Esophagus squamous epithelium (tissue), 5 donors: ENCODE measurements at places on chromosomes 3 and 15.

GRCh38 chr15:100101426-100102089 lies 240.2 kb downstream of the ADAMTS17 start:
- no peaks in the 10 kb centered on the region for H3K36me3 ChIP-seq
- no peaks in the 10 kb centered on the region for H3K4me1 ChIP-seq
- H3K27ac ChIP-seq: no peak overlapping the region
- no peak overlapping the region for H3K4me3 ChIP-seq
- H3K27me3 ChIP-seq: no peaks in the 10 kb centered on the region

DNA sequence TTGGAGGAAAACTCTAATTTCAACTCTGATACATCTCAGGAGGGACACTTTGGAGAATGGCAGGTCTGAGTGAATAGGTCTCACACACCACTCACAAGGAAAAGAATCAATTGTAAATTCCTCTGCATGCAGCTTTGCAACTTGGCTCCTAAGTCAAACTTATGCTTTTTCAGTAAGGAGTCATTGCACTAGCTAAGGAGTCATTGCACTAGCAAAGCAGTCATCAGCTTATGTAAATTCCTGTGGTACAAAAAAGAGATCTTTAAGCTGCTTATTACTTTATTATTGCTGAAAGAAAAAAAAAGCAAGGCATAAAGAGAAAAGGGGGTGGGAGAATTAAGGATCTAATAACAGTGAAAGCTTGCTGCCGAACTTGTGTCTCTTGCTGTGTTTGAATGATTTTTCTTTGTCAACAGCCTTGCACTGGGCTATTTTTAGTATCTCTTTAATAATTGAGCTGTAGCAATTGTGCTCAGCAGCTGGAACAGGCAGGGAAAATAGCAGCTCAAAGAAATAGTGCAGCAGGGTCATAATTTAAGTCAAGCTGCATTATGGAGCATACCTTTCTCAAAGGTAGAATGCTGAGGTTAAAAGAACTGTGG lies 154.3 kb upstream of the ARPP21 start:
- no peak overlapping the region for H3K27ac ChIP-seq
- H3K4me1 ChIP-seq: no peaks in the 10 kb centered on the region
- no peak for DNase-seq
- H3K4me3 ChIP-seq: no peak overlapping the region

DNA sequence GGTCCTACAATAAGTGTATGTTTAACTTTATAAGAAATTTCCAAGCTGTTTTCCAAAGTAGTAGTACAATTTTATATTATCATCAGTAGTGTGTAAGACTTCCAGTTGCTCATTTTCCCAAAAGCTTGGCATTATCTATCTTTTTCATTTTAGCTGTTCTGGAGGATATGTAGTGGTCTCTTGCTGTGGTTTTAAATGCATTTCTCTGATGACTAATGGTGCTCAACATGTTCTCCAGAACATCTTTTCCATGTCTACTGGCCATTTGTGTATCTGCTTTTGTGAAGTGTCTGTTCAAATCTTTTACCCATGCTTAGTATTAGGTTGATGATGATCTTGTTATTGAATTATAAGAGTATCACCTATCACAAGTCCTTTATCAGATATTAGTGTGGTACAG lies 13.3 kb downstream of the BCL2A1 start:
- no peaks in the 10 kb centered on the region for H3K4me1 ChIP-seq
- H3K27me3 ChIP-seq: no peaks in the 10 kb centered on the region
- no peak overlapping the region for H3K4me3 ChIP-seq
- DNase-seq: no peak

DNA sequence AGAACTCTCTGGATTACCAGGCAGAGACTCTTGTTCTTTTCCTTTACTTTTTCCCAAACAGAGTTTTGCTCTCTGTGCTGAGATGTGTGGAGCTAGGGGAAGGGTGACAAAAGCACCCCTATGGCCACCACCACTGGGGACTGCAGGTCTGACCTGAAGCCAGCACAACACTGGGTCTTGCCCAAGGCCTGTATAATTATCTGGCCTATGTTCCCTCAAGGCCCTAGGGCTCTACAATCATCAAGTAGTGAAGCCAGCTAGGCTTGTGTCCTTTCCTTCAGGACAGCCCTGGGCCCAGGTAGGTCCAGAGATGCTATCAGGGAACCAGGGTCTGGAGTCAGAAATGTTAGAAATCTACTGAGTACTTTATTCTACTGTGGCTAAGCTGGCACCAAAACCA lies 28.4 kb downstream of the MYO1E start:
- no peaks in the 10 kb centered on the region for H3K36me3 ChIP-seq
- no peak overlapping the region for H3K4me3 ChIP-seq
- no peak overlapping the region for H3K27ac ChIP-seq
- peaks cover 23% of the 10 kb centered on the region for H3K4me1 ChIP-seq
- H3K27me3 ChIP-seq: no peaks in the 10 kb centered on the region

DNA sequence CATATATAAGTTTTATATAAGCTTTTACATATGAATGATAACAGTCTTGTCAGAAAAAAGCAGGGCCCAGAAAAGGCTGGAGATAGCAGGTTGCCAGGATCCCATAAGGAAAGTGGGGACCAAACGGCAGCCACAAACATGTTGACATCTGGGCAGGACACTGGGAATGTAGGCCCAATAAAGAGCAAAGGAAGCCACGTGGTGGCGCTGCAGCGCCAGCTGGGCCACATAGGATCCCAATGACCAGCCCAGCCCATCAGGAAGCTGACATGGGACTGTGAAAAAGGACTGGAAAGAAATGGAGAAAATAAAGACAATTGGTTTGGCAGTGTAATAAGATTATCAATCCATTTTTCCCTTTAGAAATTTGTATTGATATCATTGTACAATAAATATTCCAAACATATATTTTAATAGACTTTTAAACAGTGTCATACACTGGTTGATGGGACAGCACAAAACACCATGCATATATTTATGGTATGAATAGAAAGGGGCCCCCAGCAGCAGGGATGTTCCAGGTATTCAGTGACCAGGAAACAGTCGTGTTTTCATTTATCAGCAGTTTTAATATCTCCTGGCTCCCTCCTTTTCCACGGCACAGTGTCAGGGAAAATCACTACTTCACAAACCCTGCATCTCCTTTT lies 89.0 kb upstream of the STRIT1 start:
- H3K27ac ChIP-seq: no peak overlapping the region
- DNase-seq: no peak
- H3K36me3 ChIP-seq: no peaks in the 10 kb centered on the region

DNA sequence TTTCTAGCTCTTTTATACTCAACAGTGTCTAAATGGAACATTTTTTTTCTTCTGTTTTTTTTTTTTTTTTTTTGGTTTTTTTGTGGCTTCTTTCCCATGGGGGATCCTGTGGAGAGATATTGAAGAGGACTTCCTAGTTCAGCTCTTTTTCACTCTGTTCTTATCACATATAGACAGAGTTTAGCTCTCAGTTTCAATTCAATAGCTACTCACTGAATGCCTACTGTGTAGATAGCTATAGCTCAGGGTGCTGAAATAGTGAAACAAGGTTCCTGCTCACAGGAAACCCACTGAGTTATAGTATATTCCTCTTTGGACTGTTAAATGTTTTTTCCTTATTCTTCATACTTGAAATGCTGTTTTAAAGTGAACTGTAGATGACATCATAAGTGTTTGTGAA lies 918.8 kb downstream of the CADM2 start:
- H3K27me3 ChIP-seq: no peaks in the 10 kb centered on the region
- DNase-seq: no peak
- no peak overlapping the region for H3K4me3 ChIP-seq
- H3K4me1 ChIP-seq: no peaks in the 10 kb centered on the region
- H3K36me3 ChIP-seq: no peaks in the 10 kb centered on the region

DNA sequence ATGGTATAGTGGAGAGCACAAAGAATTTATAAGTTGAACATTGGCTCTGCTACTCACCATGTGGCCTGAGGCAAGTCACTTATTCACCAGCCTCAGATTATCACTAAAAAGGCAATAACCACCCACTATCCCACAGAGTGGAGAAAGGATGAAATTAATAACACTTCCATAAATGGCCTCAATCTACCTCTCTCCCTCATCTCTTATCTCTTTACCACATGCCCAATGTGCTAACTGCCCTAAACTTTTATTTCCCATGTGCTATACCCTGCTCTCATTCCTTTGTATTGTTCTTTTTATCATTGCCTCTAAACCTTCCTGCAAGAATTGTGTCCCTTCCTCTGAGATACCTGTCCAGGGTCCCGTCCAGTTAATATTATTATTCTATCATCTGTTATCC lies 26.0 kb downstream of the SLC12A6 start:
- H3K36me3 ChIP-seq: no peaks in the 10 kb centered on the region
- H3K27ac ChIP-seq: no peak overlapping the region
- H3K4me3 ChIP-seq: no peak overlapping the region
- DNase-seq: no peak
- peaks cover 23% of the 10 kb centered on the region for H3K4me1 ChIP-seq

- no peak overlapping the region for H3K27ac ChIP-seq
- no peak for DNase-seq
- H3K36me3 ChIP-seq: no peaks in the 10 kb centered on the region
Observed at GRCh38 chr15:51193526-51193925, 98.8 kb upstream of the TNFAIP8L3 start.

DNA sequence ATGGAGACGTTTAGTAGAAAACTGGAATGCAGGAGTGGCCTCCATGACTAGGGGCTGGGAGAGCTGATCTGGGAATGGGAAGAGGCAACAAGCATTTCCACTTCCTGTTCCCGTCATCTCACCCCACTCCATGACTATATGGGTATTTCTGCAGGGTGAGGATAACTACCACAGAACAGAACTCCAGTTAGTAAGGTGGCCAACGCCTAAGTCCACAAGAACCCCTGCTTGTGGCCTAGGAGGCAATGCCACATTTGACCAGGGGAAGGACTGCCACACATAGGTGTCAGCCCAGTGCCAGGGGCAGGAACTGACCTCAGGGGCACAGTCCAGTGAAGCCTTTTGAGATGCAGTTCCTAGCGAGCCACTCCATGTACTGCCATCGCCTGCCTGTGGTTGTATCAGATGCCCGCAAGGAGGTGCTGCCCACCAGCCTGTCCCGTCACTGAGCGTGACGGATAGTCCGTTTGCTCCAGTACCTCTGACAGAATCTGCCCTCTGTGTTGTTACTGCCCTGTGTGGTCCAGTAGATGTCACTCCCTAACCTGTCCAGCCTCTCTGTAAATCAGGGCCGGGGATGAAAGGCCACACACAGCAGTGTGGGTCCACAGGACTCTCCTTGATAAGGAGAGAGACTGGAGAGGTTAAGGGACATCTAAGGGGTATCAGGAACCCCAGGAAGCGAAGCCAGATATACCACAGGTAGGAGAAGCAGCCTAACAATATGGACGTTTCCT lies 3.5 kb upstream of the MTFMT start:
- DNase-seq: no peak
- no peaks in the 10 kb centered on the region for H3K27me3 ChIP-seq
- H3K27ac ChIP-seq: no peak overlapping the region

DNA sequence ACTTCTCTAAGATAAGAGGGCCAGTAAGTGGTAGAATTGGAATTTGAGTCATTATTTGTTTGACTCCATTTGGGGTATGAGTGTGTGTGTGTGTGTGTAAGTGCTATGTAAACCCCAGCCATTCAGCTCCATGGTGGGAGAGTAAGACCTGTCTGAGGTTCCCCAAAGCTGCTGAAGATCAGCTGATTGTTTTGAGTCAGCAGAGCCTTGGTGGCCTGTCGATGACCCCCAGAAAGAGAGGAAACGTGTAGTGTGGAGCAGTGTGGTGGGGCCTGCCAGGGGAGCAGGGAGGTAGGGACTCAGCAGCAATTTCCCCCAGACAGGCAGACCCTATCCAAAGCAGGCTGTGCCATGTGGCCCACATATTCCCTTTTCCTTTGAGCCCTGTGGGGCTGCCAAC lies 5.3 kb downstream of the DVL3 start:
- no peak for DNase-seq
- peaks cover 74% of the 10 kb centered on the region for H3K4me1 ChIP-seq
- no peaks in the 10 kb centered on the region for H3K27me3 ChIP-seq
- peaks cover 38% of the 10 kb centered on the region for H3K36me3 ChIP-seq

GRCh38 chr3:154188437-154188836 lies 67.2 kb downstream of the ARHGEF26 start:
- H3K4me1 ChIP-seq: no peaks in the 10 kb centered on the region
- DNase-seq: no peak
- H3K4me3 ChIP-seq: no peak overlapping the region
- H3K27ac ChIP-seq: no peak overlapping the region

- no peaks in the 10 kb centered on the region for H3K36me3 ChIP-seq
- DNase-seq: no peak
- no peak overlapping the region for H3K27ac ChIP-seq
- peaks cover 15% of the 10 kb centered on the region for H3K4me1 ChIP-seq
Observed at GRCh38 chr3:185983495-185984141, 45.8 kb upstream of the TRA2B start.

DNA sequence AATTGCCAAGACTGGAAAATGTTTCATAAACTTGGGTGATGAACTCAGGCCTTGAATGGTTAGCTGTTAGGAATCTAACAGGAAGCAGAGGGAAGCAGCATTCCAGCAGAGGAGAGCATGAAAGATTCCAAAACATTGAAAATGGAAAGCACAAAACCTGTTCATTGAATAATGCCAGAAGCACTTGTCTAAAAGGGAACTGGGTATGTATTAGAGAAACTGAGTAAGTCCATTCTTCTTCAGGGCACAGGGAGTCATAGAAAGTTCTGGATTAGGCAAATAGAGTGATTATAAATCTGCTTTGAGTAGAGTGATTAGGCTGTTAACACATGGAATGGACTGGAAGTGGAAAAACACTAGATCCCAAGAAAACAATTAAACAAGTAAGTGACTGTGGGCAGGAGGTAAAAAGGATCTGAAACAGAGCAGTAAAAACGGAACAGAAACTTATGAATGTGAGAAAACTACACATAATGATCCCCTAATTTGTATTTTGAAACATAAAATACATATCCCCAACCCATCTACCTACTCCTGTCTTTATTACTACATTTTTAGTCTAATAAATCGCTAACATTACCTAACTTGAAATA lies 343.4 kb downstream of the TBC1D5 start:
- H3K27ac ChIP-seq: no peak overlapping the region
- DNase-seq: no peak
- H3K27me3 ChIP-seq: no peaks in the 10 kb centered on the region
- H3K4me3 ChIP-seq: no peak overlapping the region
- no peaks in the 10 kb centered on the region for H3K4me1 ChIP-seq

DNA sequence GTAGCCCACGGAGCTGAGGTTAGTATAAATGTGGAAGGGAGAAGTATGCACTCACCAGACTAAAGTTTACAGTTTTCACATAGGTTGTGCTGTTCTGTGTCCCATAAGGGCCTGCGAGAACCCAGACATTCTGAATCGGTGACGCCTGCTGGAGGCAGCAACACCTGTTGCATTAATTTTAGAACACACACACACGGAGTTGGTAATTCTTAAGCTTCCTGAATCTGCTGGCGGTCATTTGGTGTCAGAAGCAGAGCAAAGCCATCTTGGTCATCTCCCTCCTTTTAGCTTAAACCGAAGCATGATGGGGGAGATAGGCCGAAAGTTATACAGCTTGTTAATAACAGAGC lies 41.1 kb upstream of the AP3B2 start:
- no peak for DNase-seq
- peaks cover 38% of the 10 kb centered on the region for H3K36me3 ChIP-seq
- H3K4me1 ChIP-seq: no peaks in the 10 kb centered on the region
- peak overlapping the region; percentile 93 for H3K27ac ChIP-seq
- no peaks in the 10 kb centered on the region for H3K27me3 ChIP-seq
